ENCODE measurements at places on chromosomes 16 and 17. TPM values are rescaled to one million over a fixed set of nuclear protein-coding genes. Genes with fewer than 3 reads are reported as not detected.

The RASL10B gene
- 0.39 TPM for total RNA-seq

The WNT9B gene
- not detected for total RNA-seq

The MT4 gene
- total RNA-seq, result not detected

The MRPL38 gene
- total RNA-seq, result 40.0 TPM

The RNU2-1 gene
- total RNA-seq, result not detected

The SUPT6H gene
- total RNA-seq, result 51.8 TPM

The KRT24 gene
- 573 TPM for total RNA-seq

The KRT20 gene
- not detected for total RNA-seq

The NPIPB6 gene
- 3.1 TPM for total RNA-seq

The PRDM7 gene
- not detected for total RNA-seq

The FOXF1 gene
- not detected for total RNA-seq

The TRPV3 gene
- total RNA-seq, result 15.7 TPM

The GPR179 gene
- total RNA-seq, result under 0.01 TPM

The HEATR9 gene
- total RNA-seq, result not detected

The GUCY2D gene
- not detected for total RNA-seq

The KRTAP2-3 gene
- total RNA-seq, result 2.3 TPM

The NACA2 gene
- not detected for total RNA-seq

The ENPP7 gene
- total RNA-seq, result not detected

The FAM234A gene
- 67.1 TPM for total RNA-seq

The ABCA9 gene
- not detected for total RNA-seq

The TMEM114 gene
- not detected for total RNA-seq

The ADAMTS18 gene
- not detected for total RNA-seq

The CDC6 gene
- 7.5 TPM for total RNA-seq

The ITGB4 gene
- total RNA-seq, result 30.2 TPM

The KRT31 gene
- not detected for total RNA-seq

Measured in placental epithelial cell (primary cell).